NB4 (cell line): ENCODE measurements at places on chromosomes 5 and 9.

- peak; percentile 59 for DNase-seq
These were observed 12.3 kb downstream of the GPRIN1 start for GRCh38 chr5:176597417-176598389.

GRCh38 chr9:74577956-74578355, 80.8 kb downstream of the RORB start:
- peak; percentile 0 for DNase-seq

- no peak for DNase-seq
These were observed 130.3 kb upstream of the RAPGEF1 start for GRCh38 chr9:131870156-131870555.

- DNase-seq = no peak
These were observed 568.6 kb downstream of the CETN3 start for GRCh38 chr5:89840906-89841305.

DNA sequence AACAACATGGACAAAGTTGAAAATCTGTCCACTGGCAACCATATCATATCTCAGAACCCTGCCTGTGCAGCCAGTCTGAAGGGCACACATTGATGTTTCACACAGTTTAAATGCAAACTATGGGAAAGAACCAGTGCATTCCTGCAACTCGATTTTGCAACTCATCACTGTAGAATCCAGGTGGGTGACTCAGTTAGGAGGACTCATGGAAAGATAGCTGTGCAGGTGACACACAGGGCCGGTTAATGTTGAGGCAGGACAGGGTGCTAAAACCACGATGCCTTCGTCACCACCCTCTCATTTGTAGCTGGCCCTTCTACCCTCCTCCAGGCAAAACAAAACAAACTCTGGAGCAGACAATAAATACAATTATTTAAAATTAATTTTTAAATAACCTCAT, 62.8 kb downstream of the TLE1 start:
- DNase-seq = no peak

- no peak for DNase-seq
These were observed 59.4 kb upstream of the BASP1 start for GRCh38 chr5:17157916-17158529.

DNA sequence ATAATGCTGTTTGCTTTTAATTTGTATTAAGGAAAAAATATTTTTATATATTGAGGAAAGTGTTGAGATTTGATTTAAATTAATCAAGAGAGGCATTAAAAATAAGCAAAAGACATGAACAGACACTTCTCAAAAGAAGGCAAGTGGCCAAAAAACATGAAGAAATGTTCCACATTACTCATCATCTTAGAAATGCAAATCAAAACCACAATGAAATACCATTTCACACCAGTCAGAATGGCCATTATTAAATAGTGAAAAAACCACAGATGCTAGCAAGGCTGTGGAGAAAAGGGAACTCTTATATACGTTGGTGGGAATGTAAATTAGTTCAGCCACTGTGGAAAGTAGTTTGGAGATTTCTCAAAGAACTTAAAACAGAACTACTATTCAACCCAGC, 45.9 kb downstream of the RANBP17 start:
- no peak for DNase-seq

DNA sequence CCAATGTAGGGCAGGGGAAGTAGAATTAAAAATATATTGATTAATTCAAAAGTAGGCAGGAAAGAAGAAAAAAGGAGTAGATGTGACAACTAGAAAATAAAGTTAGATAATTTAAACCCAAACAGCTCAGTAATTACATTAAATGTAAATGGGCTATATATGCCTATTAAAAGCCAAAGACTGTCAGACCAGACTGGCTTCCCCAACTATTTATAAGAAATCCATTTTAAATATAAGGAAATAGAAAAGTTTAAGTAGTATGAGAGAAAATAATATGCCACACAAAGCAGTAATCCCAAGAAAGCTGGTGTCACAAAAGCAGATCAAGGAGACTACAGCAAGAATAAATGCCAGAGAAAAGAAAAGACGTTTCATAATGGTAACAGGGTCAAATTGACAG, 28.9 kb upstream of the SARDH start:
- DNase-seq = no peak

- DNase-seq = no peak
These were observed 52.4 kb downstream of the MELK start for GRCh38 chr9:36625006-36625615.

- DNase-seq = no peak
These were observed 108.5 kb downstream of the EBF1 start for GRCh38 chr5:158990979-158991775.

GRCh38 chr5:30103452-30104202, 1089.9 kb upstream of the CDH6 start:
- DNase-seq = no peak

- DNase-seq = no peak
These were observed 6.7 kb downstream of the ANAPC2 start for GRCh38 chr9:137181680-137182079.

- DNase-seq = peak; percentile 81
These were observed 9.0 kb upstream of the FAF2 start for GRCh38 chr5:176438959-176439757.

DNA sequence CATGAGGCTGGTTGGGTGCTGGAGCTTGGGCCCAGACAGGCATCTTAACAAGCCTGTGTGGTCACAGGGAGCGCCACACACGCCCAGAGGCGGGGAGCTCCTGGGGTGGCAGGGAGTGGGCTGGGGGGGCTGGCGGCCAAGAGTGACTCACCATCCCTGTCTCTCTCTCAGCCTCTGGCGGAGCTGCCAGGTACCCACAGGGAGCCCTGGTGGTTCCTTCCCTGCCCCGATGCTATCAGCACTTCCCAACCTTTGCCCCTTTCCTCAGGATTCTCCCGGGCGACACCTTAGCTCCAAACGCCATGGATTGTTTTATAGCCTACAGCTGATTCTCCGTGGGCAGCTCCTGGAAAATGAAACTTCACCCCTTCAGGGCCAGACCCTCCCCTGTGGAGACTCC, 5.5 kb downstream of the SLC9A3 start:
- DNase-seq = peak; percentile 46

DNA sequence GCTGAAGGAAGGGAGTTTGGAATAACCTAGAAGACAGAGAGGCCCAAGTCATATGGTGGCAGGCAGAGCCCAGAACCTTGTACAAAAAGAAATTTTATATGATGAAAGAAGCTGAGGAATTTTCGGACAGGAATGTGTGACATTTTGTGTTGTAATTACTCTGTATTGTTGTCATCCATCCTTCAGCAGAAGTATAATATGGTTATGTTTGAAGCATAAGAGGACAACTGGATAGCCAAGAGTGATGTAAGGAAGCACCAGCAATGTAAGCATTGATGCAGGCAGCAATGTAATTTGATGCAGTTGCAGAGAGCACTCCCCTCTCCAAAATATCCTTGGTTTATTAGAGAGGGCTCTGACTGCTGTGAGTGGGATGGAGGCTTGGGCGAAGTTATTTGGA, 19.1 kb upstream of the SNX2 start:
- DNase-seq = no peak

DNA sequence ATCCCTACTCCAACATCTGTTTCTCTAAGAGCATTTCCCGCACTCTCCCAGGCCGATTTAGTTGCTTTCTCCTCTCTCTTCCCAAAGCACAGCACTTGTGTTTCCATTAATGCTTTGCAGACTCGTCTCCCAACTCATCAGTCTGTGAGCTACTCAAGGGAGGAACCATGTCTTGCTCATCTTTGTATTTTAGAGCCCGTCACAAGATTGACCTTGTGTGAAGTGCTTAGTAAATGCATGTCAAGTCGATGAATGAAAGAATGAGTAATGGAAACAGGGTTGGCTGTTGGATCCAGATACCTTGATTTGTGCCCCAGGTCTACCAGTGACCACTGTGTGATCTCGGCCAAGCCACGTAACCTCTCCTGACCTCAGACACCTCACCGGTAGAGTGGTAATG, 99.3 kb downstream of the KLF4 start:
- no peak for DNase-seq

DNA sequence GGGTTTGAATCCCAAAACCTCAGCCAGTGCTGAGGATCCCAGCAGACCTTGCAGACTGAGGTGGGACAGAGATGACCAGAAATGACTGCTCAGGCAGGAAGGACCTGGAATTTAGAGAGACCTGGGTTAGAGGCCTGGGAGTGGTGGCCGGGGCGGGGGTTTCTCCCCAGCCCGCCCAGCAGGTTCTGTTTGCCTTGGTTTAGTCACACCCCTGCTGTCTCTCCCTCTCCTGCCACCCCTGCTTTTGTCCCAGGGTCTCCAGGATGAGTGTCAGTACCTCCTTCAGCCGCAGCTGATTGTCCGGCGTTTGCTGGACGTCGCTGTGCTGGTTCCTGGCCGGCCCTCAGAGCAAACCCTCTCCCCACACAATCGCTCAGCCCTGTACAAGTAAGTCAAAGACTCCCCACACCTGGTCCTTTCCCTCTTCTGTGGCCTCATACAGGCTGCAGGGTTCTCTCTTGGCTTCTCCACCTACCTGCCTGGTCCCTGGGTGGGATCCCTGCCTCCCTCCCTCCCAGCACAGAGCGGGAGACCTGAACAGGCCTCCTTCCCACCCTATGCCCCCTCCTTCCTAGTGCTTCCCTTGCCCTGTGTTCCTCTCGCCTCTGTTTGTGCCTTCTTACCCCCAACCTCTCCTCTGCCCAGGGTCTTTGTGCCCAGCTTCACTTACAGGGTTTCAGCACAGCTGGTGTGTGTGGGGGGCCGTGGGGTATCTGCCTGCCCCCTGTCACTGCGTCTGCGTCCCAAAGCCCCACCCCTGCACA, 12.0 kb downstream of the TMEM8B start:
- DNase-seq = no peak

- DNase-seq = no peak
These were observed 29.6 kb upstream of the TAF1L start for GRCh38 chr9:32665101-32665500.

DNA sequence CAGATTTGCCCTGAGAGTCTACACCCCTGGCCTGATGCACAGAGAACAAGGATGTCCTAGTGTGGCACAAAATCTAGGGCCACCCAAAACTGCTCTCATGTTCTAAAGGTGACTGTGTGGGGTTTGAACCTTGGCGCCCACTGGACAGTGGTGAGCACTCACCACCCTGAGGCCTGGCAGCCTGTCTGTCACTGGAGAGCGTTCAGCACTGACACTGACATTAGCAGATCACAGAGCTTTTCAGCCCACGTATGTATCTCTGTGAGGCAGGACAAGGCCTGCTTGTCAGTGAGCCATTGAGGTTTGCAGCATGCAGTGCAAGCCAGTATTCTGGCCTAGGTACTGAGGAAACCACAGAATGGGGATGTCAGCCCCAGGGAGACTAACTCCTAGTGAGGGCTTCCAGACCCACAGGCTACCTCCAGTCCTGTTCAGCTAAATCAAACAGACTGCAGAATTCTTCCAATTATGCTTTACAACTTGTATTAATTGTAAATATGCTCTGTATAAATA, 38.9 kb upstream of the SLC2A8 start:
- peak; percentile 25 for DNase-seq

- no peak for DNase-seq
These were observed 1.5 kb downstream of the UAP1L1 start for GRCh38 chr9:137078701-137079400.
